ENCODE measurements at places on chromosomes 16 and 17. TPM values are rescaled to one million over a fixed set of nuclear protein-coding genes. Genes with fewer than 3 reads are reported as not detected.
A peak's percentile ranks its signal among the peaks of the same experiment; 100 is the strongest.

- H3K36me3 ChIP-seq, result peaks cover 23% of the 10 kb centered on the region
- peak overlapping the region; percentile 77 for H3K27ac ChIP-seq
- H3K27me3 ChIP-seq, result no peaks in the 10 kb centered on the region
- peak; percentile 79 for DNase-seq
- peaks cover 19% of the 10 kb centered on the region for H3K4me1 ChIP-seq
Observed at GRCh38 chr17:47649972-47650524, 329 bp downstream of the KPNB1 start.

- no peak for DNase-seq
- H3K36me3 ChIP-seq, result no peaks in the 10 kb centered on the region
- H3K4me1 ChIP-seq, result peaks cover 12% of the 10 kb centered on the region
- H3K27ac ChIP-seq, result no peak overlapping the region
- peaks cover 56% of the 10 kb centered on the region for H3K27me3 ChIP-seq
Observed at GRCh38 chr16:67182288-67182687, 1.5 kb downstream of the MATCAP1 start.

DNA sequence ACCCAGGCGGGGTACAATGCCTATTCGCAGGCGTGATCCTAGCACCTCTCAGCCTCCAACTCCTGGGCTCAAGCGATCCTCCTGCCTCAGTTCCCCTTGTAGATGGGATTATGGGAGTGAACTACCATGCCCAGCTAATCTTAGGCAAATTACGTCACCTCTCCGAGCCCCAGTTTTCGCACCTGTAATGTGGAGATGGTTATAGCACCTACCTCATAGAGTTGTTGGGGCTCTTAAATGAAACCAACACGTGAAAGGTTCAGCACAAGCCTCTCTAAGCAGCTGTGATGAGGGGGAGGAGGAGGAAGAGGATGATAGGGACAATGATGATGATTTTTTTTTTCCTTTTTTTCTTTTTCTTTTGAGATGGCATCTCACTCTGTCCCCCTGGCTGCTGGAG is 59.9 kb downstream of the ABR start:
- H3K27me3 ChIP-seq, result no peaks in the 10 kb centered on the region
- no peak overlapping the region for H3K27ac ChIP-seq
- no peaks in the 10 kb centered on the region for H3K36me3 ChIP-seq
- H3K4me3 ChIP-seq, result no peak overlapping the region
- peaks cover 9% of the 10 kb centered on the region for H3K4me1 ChIP-seq

The SCNN1G gene
- total RNA-seq, result not detected

The C16orf96 gene
- total RNA-seq, result 0.99 TPM

The TMEM220 gene
- 1.5 TPM for total RNA-seq
